ENCODE measurements at places on chromosomes 7 and 10.

DNA sequence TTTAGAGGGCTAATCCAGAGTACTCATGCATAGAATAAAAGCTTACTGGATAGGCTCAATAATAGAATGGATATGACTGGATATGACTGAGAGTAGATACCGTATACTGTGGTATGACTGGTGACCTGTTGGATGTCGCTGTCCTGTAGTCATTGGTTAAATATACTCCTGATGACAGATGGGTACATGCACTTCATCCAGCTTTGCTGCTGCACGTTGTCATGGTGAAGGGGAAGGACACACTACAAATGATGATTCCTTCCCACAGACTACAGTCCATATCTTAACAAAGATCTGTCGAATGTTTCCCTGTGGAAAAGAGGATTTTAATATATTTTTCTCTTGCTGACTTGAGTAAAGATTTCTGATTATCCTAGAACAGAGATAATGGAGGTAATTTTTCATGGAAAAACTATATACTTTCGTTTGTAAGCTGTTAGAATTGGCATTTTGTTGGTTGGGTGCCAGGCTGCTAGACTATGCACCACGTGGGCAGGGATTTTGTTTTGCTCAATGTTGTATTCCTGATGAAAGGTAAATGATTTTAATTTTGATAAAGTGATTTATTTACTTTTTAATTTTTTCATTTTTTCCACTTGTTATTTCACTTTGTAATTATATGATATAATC is 97.3 kb downstream of the PPP1R9A start:
- DNase-seq: no peak

DNA sequence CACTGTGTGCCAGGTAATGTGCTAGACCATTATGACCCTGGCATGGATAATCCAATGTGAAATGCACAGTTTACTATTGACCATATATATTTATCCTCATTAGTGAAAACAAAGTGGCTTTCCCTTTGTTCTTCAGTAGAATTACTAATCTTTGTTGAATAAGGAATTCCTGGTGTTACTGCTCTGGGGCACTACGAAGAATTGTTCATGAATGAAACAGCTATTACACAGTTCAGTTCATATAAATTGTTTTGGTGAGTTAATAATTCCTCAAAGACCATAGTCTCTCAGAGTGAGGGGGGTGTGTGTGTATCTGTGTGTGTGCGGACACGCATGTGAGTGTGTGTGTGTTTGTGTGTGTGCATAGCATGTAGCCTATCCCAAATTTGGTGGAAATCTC is 668.0 kb upstream of the MBL2 start:
- DNase-seq: no peak

GRCh38 chr7:78585980-78586379 is 787.4 kb downstream of the PHTF2 start:
- no peak for DNase-seq

- no peak for DNase-seq
These were observed 334.5 kb upstream of the SORCS1 start for GRCh38 chr10:107498983-107499382.

DNA sequence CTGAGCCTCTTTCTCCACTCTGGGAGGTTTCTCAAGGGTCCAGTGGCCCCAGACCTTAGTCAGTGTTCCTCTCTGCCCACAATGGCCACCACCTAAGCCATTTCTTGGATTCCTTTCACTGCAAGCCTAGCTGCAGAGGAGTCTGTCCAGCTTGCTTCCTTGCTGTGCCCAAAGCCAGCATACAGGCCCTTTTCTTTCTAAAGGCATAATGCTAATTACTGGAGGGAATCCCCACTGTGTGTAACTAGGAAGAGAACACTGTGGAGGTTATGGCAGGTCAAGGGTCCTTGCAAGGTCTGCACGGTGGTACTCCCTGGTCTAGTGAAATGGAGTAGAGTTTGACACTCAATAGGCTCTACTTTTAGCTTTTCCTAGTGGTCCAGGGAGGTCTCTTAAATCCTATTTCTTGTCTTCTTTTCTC is 70.4 kb upstream of the CC2D2B start:
- DNase-seq: no peak

- no peak for DNase-seq
These were observed 30.1 kb downstream of the TPK1 start for GRCh38 chr7:144805627-144806239.

- peak; percentile 6 for DNase-seq
These were observed 15.2 kb upstream of the FAS start for GRCh38 chr10:88975377-88975720.

- no peak for DNase-seq
These were observed 506.5 kb upstream of the MGMT start for GRCh38 chr10:128960517-128960916.

DNA sequence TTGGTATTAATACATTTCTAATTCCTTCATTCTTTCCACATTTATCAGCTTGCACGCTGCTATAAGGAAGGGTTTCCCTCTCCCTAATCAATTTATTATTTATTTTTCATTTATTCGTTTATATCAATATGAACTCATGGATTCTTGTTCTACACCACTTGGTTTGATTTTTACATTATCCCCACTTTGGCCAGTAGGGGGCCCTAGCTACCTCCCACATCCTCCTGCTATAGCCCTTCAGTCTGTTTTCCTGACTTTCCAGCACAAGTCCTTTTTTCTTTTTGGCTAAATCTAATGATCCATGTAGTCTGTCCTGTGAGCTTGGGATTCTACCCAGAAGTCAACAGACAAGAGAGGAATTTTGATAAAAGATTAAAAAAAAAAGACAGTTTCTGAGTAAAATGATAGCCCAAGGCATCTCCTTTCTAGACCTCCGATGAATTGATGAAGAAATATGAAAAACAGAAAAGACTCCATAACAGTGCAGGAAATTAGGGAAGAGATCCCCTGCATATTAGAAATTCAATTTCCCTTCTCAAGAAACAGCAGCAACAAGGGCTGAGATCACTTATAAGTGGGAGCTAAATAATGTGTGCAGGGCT is 47.7 kb downstream of the LYZL2 start:
- peak; percentile 33 for DNase-seq

DNA sequence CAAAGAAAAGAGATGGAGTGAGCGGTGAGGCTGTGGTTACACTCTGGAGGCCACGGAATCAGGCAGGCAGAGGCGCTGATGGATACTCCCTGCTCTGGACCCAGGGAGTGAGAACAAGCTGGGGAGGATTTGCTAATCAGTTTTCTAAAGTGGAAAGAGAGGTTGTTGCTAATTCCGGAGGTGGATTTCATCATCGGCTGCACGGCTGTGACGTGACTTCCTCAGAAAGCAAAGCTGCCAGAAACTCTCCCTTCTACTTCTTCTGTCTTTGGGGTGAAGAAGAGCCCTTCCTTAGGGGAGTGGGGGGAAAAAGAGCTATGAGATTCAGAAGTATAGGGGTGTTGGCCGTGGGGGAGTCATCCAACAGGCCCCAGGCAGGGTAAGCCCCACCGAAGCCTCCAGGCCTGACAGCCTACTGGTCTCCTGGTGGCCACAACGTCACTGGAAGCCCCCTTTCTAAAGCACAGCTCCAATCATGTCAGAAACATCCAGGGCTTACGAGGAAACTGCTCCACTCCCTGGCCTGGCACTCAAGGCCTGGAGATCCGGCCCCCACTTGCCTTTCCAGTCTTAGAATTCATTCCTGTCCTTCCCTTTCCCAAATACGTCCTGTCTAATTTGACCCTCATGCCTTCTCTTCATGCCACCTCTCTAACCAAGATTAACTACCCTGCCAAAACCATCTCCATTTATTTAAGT is 114.5 kb downstream of the HIP1 start:
- peak; percentile 35 for DNase-seq

- no peak for DNase-seq
These were observed 9.1 kb downstream of the CHRM2 start for GRCh38 chr7:136877509-136877908.

GRCh38 chr10:29669149-29669548 is 34.4 kb upstream of the SVIL start:
- no peak for DNase-seq

DNA sequence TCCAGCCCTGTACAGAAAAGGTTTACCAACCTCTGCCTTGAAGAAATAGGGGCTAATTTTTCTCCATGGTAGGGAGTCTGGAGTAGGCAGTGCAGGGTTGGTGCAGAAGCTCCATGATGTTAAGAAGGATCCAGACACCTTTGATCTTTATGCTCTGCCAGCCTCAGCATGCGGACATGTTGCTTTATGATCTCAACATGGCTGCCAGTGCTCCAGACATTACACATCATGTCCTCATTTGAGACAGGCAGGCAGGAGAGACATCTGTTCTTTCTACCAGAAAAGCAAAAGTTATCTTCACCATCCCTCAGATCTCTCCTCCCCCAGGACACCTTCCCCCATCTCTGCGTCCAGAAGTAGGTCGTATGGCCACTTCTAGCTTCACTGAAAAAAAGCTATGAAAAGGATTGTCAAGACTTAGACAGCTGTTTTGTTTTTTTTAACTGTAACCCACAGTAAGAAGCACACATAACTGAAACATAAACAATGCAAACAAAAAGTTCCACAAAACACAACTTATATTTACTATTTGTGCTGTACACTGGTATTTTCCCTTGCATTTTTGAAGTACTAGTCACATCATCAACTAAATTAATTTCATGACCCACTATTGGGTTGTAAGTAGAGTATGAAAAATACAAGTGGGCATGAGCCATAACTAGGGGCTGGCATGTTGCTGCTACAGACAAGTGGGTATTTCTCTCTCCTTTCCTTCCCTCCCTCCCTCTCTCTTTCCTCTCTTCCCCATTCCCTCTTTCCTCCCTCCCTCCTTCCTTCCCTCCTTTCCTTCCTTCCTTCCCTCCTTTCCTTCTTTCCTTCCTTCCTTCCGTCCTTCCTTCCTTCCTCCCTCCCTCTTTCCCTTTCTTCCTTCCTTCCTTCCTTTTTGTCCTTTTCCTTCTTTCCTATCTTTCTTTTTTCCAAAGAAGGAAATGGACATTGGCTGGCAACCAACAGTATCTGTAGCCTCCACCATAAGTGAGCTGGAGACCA is 2.6 kb upstream of the RASSF4 start:
- no peak for DNase-seq

Data from A172 (cell line).